Activated T-cell treated with anti-CD3 and anti-CD28 coated beads, Interleukin-2, amount 50 U/mL, for 72 hours (primary cell): ENCODE measurements at places on chromosomes 7 and 10. TPM values are rescaled to one million over a fixed set of nuclear protein-coding genes. Genes with fewer than 3 reads are reported as not detected.

DNA sequence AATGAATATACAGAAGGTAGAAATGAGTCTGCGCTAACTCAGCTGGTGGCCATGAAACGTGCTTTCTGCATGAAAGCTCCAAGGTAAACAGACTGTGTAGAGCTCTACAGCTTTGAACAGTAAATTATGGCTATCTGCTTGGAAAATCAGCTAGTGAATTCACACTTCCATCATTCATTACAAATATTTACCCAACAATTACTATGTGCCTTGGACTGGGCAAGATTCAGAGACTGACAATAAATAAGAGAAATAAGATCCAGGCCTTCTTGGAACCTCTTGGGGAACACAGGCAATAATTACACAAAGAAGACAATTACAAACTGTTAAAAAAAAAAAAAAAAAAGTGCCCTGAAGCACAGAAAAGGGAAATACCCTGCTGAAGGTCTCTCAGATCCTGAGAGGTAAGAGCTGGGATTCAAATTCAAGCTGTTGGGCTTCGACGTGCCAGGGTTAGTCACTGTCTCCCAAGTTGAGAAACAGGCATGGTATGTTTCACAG lies 15.8 kb downstream of the TSPAN12 start:
- no peak overlapping the region for H3K4me3 ChIP-seq
- DNase-seq = no peak
- peaks cover 11% of the 10 kb centered on the region for H3K27me3 ChIP-seq

DNA sequence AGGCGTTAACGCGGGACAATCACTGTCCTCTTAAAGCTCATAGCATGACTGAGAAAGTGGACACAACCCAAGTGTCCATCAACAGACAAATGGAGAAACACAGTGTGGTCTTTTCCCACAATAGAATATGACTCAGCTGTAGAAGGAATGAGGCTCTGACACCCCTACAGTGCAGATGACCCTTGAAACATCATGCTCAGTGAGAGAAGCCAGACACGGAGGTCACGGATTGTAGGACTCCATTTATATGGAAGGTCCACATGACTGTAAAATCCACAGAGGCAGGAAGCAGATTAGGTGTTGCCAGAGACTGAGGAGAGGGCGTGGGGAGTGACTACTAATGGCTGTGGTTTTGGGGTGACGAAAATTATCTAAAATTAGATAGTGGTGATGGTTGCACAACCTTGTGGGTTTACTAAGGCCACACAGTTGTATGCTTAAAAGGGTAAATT lies 6.1 kb upstream of the NCAPG2 start:
- peaks cover 2% of the 10 kb centered on the region for H3K36me3 ChIP-seq
- H3K4me3 ChIP-seq = no peak overlapping the region
- DNase-seq = no peak
- H3K4me1 ChIP-seq = peaks cover 10% of the 10 kb centered on the region
- H3K27ac ChIP-seq = no peak overlapping the region

The HOXA1 gene
- 0.58 TPM for total RNA-seq

DNA sequence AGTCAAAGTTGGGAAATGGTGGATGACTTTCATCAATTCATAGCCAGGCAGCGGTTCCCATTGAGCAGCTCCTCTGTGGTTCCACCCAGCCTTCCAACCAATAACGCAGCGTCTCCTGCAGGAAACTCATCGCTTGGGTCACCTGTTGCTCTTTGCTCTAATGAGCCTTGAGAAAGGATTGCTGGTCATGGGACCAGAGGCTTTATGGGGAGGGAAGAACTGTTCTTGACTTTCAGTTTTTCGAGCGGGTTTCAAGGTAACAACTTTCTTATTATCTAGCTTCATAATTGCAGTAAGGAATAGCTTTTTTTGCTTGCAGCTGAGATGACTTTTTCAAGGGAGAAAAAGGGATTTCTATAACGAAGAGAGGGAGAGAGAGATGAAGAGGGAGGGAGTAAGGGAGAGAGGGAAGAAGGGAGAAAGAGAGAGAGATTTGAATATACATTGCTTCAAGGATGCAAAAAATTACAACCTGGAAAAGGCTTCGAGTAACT lies 405 bp upstream of the ENTPD1 start:
- no peak overlapping the region for H3K27ac ChIP-seq
- H3K4me1 ChIP-seq = peaks cover 27% of the 10 kb centered on the region
- peaks cover 2% of the 10 kb centered on the region for H3K36me3 ChIP-seq
